ENCODE measurements at places on chromosomes 2 and 18.

GRCh38 chr2:135916207-135916606, 40.0 kb upstream of the MCM6 start:
- no peak for DNase-seq

DNA sequence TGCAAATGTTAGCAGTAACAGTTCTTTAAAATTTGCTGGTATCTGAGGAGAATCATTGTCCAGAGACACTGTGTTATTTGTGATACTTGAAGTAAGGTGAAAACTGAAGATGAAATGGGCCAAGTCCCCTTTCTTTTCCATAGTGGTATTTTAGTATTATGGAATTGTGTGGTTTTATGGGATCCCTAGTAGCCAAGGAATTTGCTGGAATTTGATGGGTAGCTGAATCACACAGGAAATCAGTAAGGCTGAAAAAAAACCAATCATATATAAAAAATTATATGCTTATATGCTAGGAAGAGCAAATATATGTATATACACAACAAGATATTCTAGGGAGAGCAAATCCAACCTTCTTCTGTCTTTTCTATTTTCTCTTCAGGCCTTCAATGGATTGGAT, 54.2 kb upstream of the TACR1 start:
- DNase-seq: no peak

GRCh38 chr18:67813380-67814028, 297.0 kb upstream of the DSEL start:
- no peak for DNase-seq

- DNase-seq: no peak
Measured at GRCh38 chr18:374721-375168, 106.9 kb upstream of the THOC1 start.

DNA sequence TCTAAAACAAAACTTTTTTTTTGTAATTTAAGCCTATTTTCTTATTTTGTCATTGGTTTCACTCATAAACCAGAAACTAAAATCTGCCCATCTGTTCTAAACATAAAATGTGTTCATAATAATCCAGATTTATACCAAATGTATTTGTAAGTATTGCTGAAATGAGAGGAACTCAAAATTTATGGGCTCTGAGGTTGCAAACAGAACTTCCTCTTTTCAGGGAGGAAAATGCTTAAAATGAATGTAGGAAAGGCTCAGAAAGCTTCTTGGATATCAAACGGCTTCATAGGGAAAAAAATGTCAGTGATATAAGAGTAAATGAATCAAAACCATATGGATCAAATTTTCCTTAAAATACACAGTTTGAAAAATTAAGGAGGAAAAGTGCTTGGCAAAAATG, 83.9 kb downstream of the PAX3 start:
- no peak for DNase-seq

DNA sequence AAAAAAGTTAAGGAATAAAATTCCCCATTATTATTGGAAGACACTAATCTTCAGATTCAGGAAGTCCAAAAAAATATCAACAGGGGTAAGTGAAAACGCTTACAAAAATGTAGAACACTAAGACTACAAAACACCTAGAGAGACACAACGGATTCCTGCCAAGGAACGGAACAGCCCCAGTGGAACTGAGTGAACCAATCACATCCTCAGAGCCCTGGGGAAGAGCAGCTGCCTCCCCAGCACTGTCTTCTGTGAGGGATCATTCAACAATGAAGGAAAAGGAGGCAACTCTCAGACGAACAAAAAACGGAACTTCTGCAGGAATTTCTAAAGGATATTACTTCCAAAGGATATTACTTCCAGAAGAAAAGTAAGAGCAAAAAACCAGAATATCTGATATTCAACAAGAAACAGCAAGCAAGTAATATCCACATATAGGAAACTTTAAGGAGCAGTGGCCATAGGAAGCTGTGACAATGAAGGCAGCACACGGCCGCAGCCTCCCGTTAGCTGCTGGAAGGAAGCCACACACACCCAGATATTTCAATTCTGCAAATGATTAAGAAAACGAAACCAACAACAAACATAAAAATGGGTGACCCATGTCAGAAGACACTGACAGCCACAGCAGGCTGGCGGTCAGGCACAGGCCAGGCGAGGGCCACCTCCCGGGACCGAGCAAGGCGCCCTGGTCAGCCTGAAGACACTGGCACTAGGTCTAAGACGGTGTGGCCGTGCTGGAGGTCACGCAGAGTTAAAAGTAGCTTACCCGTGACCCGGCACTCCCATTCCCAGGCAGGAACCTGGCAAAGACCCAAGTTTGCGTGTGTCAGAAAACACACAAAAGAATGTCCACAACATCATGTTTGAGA, 81.8 kb downstream of the HDAC4 start:
- no peak for DNase-seq

- DNase-seq: no peak
Measured at GRCh38 chr2:67571785-67572718, 174.9 kb downstream of the ETAA1 start.

GRCh38 chr2:201358684-201359083, 1.5 kb upstream of the FLACC1 start:
- no peak for DNase-seq

- no peak for DNase-seq
Measured at GRCh38 chr2:207230261-207231105, 64.7 kb upstream of the KLF7 start.

DNA sequence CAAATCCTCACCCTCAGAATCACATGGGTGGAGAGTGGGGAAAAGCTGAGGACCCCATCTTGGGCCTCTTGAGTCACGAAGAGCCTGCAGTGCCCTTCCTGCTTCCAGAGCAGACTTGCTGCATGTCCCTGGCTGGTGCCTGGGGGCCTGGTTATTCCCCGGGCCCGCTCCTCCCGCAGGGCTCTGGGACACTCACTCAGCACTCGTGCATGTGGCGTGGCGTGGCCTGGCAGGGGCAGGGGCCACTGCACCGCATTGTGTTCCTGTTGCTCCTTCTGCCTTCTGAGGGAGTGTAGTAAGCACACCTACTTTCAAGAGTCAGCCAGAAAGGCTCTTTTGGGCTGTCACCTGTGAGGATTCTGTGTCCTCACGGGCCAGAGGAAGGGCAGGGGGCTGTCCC, 17.4 kb upstream of the MZT2A start:
- DNase-seq: no peak

DNA sequence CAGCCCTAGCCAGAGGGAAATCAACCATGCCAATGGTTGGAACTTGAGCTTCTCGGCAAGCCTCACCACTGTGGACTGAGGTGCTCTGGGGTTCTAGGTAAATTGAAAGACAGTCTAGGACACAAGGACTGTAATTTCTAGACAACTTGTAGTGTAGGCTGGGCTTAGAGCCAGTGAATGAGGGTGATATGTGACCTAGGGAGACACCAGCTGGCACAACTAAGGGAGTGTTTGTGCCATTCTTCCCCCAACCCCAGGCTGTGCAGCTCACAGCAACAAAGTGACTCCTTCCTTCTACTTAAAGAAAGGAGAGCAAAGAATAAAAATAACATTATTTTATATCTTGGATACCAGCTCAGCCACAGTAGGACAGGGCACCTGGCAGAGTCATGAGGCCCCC, 1690.7 kb upstream of the TMEFF2 start:
- DNase-seq: no peak

GRCh38 chr2:149331023-149331400, 625 bp downstream of the LYPD6 start:
- no peak for DNase-seq

- DNase-seq: no peak
Measured at GRCh38 chr18:33745151-33745795, 167.3 kb downstream of the ASXL3 start.

GRCh38 chr2:55761024-55761423, 67.4 kb upstream of the PNPT1 start:
- DNase-seq: no peak

DNA sequence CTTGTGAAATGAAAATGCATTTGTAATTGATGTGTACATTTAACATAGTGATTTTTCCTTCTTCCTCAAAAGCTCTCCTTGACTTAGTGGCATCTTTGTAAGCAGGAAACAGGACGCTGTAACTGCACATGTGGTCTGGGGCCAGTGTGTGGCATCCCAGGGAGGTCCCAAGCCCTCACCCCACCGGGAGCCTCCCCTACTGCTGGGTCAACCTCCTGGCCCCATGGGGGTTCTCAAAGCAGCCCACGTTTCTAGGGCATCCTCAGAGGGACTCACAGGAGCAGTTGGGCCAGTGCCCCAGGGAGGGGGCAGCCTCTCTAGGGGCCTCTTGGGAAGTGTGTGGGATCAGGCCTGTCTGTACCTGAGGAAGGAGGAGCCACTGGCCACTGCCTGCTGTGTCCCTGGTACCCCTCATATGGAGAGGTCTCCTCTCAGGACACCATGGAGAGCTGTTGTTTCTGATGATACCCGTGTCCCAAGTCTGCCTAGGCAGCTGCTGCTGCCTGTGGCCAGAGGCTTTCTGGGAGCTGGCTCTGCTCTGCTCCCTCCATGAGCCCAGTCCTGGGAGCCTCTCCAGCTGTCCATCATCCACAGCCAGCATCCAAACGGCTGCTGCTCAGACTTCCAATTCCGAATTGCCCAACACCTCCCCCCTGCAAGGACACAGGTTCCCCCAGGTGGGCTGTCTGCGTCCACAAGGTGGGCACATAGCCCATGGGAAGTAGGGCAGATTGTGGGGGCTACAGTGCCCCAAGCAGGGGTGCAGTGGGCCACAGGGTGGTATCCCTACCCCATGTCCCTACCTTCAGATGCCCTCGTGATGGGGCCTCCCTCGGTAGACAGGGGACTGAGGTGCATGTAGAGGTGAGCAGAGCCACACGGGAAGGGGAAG, 13.4 kb downstream of the ARHGEF4 start:
- no peak for DNase-seq

DNA sequence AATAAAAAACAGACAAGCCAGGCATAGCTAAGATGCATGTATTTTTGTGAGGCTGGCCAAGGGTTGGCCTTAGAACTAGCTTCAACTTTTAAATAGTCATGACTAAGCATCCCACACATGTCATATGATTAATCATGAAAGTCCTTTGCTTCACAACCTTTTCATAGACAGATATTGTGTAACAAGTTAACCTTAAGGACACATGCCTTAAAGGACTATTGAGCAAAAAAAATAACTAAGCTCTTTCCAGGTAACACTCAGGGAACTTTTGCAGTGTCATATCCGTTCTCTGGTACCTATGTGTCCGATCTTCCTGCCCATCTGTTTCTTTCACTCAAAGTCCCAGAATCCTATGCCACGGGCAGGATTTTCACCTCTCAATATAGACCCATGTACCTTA, 498.4 kb downstream of the STK39 start:
- no peak for DNase-seq

- DNase-seq: no peak
Measured at GRCh38 chr2:241865957-241866789, 3.4 kb upstream of the RTP5 start.

GRCh38 chr18:27996801-27997272, 180.1 kb downstream of the CDH2 start:
- DNase-seq: no peak

- DNase-seq: no peak
Measured at GRCh38 chr2:110796716-110797301, 64.4 kb downstream of the ACOXL start.

GRCh38 chr18:62324917-62325805, at the start of gene TNFRSF11A:
Gene TNFRSF11A (plus strand): TSS chr18:62325310. CDS start chr18:62325353, 43 bp downstream.
- DNase-seq: no peak

DNA sequence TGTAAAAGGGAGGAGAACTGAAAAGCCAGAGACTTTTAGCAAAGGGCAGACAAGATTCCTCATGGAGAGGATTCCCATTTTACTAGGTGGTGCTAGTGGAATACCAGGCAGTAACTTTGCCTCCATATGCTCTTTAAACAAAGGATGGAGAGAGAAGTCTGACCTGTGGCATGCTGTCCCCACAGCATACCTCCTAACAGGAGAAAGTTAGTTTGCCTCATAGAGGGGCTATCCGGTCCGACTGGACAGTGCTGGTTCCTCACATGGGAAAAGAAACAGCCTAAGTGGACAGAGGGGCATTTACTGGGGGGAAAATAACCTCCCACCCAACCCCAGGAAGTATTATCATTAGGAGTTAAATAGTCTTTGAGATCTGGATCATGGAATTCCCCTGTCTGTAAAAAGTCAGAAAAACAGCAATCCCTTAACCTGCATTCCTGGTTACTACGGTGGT, 31.6 kb upstream of the GMCL1 start:
- no peak for DNase-seq

- DNase-seq: no peak
Measured at GRCh38 chr2:48534781-48535180, 4.8 kb downstream of the STON1 start.

- DNase-seq: no peak
Measured at GRCh38 chr2:96528700-96529375, 7.7 kb upstream of the ARID5A start.

GRCh38 chr2:214244847-214245246, 166.0 kb upstream of the VWC2L start:
- no peak for DNase-seq

- DNase-seq: no peak
Measured at GRCh38 chr2:3433776-3434400, 54.4 kb downstream of the TRAPPC12 start.

- DNase-seq: no peak
Measured at GRCh38 chr2:88810017-88810416, 118.5 kb downstream of the RPIA start.

- DNase-seq: no peak
Measured at GRCh38 chr2:65061910-65062339, 5.7 kb downstream of the CEP68 start.

- no peak for DNase-seq
Measured at GRCh38 chr2:55144922-55145820, 86.9 kb downstream of the CLHC1 start.

GRCh38 chr2:96763511-96764252, 3.0 kb downstream of the CNNM4 start:
- DNase-seq: no peak

GRCh38 chr2:136000502-136000901, 15.1 kb upstream of the DARS1 start:
- no peak for DNase-seq

DNA sequence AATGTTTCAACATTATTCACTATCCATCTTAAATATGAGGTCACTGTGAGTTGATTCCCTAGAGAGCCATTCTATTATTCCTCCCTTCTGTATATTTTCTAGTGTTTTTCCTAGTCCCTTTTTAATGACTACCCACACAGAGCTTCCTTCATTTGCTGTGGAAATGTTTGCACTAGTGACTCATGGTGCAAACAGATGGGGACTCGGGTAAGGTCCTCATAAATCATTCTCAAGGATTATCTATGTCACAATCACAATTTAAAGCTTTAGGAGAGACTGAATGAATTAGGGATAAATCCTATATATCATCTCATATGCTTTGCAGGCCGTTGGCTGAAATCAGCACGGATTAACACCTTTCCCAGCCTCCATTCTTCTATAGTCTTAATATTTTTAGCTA, 159.6 kb downstream of the DCC start:
- DNase-seq: no peak

DNA sequence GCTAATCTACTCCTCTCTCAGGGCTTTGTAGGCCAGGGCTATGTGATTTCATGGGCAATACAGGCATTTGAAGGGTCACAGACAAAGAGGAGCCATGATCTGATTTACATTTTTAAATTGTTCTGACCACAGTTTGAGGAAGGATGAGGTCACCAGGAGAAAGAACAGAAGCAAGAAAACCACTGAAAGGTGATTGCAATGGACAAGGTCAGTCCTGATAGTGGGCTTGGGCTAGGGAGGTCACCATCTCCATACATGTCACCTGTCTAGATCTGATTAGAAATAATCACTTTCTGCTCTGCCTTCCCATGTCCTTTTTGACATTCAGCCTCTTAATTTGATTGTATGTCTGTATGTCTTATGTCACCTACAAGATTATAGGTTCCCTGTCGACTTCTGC, 248.9 kb upstream of the CWC22 start:
- no peak for DNase-seq
